ENCODE measurements at places on chromosomes 11 and 22. TPM values are rescaled to one million over a fixed set of nuclear protein-coding genes. Genes with fewer than 3 reads are reported as not detected.

The ST14 gene
- polyA plus RNA-seq, result 29.3 TPM

- DNase-seq, result no peak
Measured at GRCh38 chr11:55658031-55658573, 3.9 kb upstream of the OR4C6 start.

- DNase-seq, result no peak
Measured at GRCh38 chr22:26414347-26414746, 14.7 kb upstream of the ASPHD2 start.

DNA sequence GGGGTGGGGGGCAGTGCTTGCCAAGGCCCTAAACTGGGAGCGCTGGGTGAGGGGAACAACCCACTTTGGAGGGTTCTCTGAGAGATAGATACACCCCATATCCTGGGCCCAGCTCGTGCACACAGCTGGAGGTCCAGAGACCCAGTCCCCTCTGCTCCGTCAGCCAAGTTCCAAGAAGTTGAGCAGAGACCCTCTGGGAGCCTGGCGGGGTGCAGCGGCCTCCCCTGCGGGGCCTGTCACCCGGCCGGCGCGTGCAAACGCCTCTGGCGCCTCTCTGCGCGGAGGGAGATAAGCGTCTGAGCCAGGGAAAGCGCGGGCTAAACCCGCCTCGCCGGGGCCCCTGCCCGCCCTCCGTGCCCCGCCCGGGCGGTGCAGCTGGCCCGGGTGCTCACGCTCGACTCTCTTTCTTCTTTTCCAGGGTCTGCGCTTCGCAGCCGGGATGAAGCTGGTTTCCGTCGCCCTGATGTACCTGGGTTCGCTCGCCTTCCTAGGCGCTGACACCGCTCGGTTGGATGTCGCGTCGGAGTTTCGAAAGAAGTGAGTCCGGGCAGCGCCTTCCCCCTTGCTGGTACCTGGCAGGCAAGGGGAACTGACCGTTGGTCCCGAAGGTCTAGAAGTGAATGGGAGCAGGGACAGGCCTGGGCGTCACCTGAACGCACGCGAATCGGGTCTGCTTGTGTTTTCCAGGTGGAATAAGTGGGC, 540 bp downstream of the ADM start:
- no peak for DNase-seq

DNA sequence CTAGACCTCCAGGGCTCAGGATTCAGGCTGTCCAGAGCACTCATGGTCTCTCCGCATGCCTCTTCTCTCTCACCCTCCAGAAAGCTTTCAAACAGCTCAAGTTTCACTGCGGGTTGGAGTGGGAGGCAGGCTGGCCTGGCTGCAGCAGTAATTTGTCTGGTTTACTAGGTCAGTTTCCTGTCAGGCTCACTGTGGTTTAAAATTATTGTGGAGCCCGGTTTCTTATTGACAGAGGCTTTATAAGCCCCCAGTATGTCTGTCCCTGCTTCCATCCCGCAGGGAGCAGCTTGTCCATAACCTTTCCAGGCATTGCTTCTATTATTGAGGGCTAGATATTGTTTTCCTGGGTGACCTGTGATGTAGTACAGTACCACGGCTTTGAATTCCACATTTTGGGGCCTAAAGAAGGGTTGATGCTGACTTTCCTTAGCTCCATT, 235.3 kb upstream of the SORL1-AS1 start:
- no peak for DNase-seq

DNA sequence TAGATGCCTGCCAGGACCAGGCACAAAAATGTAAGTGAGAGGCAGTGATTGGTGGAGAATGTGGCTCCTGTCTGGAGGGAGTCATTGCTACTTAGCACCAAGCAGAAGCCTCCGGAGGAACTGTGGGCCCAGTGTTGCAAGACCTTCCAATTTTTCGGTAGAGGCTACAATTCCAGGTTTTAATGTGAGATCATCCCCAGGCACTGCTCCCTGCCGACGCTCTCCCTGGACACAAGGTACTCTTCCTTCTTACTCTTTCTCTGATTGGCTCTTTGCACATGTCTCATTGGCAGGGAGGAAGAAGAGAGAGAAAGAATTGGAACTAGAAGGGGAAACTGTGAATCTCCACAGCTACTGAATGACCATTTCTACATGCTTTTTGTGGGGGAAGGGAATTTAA, 53.7 kb upstream of the EP300 start:
- no peak for DNase-seq
